Osteocyte (in vitro differentiated cells): ENCODE measurements at places on chromosomes 13 and 19. TPM values are rescaled to one million over a fixed set of nuclear protein-coding genes. Genes with fewer than 3 reads are reported as not detected.

The NLRP7 gene
- not detected in 2 replicates for total RNA-seq

The CADM4 gene
- 8.8 and 9.0 TPM in 2 replicates for total RNA-seq

The PKN1 gene
- total RNA-seq = 151 and 162 TPM in 2 replicates

The ERICH6B gene
- not detected in 2 replicates for total RNA-seq

The ZNF132 gene
- 0.71 and 1.2 TPM in 2 replicates for total RNA-seq

DNA sequence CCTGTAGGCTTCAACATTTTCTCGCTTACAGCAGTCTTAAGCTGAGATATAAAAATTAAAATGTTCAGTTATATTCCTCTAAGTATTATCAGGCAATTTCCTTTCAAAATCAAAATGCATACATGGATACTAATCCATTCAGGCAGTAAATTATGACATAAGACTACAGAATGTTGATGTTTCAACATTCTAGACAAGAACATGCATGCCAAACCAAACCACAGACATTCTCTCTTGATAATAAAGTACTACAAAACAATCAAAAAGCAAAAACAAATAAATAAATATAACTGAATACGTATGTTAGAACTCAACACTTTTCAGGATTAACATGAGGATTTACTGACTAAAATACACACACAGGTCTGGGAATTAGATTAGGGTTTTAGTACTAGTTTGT lies 7.7 kb downstream of the DIS3 start:
- no peak for DNase-seq

- no peak for DNase-seq
These were observed 39.9 kb downstream of the MAP4K1 start for GRCh38 chr19:38577826-38578225.

DNA sequence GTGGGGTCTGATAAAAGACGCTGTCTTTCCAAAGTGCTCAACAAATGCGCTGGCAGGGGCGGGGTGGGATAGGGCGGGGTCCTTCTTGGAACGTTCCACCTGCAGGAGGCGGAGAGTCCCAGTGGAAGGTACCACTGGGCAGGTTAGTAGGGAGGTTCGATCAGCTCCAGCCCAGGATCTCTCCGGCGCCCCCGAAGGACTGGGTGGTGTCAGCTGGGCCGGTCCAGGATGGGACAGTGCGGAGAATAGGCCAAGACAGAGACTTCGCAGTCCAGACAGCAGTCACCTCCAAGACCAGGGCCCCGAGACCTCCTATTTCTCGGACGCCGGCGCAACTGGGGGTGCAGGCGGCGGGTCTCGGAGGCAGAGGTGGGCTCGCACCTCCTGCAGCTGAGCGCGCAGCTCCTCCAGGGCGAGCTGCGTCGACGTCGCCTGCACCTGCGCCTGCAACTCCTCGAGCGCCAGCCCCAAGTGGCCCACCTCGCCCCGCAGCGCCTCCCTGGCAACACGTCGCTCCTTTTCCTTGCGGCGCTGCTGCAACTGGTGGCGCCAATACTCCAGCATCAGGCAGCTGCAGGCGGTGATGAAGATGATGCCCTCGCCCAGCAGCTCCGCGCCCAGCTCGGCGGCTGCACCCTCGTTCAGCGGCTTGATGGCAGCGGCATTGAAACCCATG lies 21.6 kb downstream of the VASP start:
- DNase-seq = no peak

- peak; percentile 93 for DNase-seq
These were observed 14.0 kb upstream of the ATP8B3 start for GRCh38 chr19:1825909-1826556.

- DNase-seq = no peak
These were observed 25.6 kb downstream of the URI1 start for GRCh38 chr19:29967623-29968022.

GRCh38 chr19:47618771-47619170 lies 9.8 kb downstream of the BICRA start:
- DNase-seq = no peak

DNA sequence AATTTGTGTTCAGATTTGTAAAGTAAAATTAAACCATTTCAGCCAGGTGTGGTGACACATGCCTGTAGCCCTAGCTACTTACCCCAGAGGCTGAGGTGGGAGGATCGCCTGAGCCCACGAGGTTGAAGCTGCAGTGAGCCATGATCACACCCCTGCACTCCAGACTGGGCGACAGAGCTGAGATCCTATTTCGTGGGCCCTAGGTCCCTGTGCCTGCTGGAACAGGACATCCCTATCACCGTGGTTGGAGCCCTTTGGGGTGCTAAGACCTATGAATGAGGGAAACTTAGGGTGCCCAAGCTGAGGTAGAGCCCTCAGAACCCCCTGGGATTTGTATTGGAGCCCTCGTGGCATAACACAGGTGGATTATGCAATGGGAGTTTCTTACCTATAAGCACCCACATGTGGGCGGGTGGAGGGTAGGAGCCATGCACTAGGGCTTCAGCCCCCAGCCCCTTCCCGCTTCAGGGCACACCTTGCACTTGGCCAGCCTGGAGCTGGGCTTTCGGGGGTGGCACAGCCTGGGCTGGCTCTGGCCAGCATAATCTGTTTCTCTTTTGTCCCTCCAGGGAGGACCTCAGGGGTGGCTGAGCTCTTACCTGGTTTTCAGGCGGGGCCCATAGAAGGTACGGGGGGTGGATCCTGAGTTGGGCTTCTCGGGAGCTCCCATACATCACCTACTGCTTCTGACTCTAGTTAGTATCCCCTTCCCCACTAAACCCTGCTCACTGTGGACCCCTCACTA lies 7.2 kb upstream of the USF2 start:
- peak; percentile 51 for DNase-seq

- DNase-seq = no peak
These were observed 82.8 kb downstream of the FRY start for GRCh38 chr13:32114284-32114950.

DNA sequence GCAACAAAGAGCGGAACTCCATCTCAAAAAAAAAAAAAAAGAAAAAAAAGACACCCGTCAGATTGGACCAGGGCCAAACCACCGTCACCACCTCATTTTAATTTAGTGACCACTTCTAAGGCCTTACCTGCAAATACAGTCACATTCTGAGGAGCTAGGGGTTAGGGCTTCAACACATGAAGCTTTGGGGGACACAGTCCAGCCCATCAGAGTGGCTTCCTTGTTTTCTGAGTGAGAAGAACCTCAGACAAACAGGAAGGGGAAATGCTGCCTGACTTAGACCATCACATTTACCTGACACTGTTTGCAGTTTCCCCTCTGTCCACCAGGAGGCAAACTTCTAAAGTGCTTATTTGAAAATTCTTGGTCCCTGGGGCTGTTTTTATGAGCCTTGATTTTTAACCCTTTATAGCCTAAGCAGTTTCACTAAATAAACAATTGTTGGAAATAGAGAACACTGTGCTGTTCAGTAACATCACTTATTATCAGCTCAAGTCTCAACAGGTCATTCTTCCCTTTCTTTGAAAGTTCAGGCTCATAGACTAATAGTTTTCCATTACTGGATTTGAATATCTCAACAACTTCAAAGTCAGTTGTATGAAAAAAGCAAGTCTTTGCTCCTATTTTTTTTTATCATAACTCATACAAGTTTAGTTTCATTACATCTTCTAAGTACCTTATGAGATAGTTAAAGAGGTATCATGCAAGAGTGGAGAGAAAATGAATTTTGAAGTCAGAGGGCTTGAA lies 74.9 kb upstream of the WASF3 start:
- DNase-seq = no peak
